ENCODE measurements at places on chromosomes 5 and 9. TPM values are rescaled to one million over a fixed set of nuclear protein-coding genes. Genes with fewer than 3 reads are reported as not detected.

The KIAA1958 gene
- total RNA-seq: 7.2 TPM

The KCNMB1 gene
- total RNA-seq: not detected

The RELL2 gene
- 25.3 TPM for total RNA-seq

The TMC1 gene
- not detected for total RNA-seq

The EMB gene
- 156 TPM for total RNA-seq

The GDNF gene
- total RNA-seq: not detected

The PRR7 gene
- total RNA-seq: 8.4 TPM

The MARCHF11 gene
- total RNA-seq: not detected

The SPATA31A1 gene
- total RNA-seq: not detected

The ELOVL7 gene
- total RNA-seq: 0.51 TPM

The PCDHA4 gene
- not detected for total RNA-seq

The CDC20B gene
- not detected for total RNA-seq

The PCAT7 gene
- not detected for total RNA-seq

The ANXA2R gene
- 31.9 TPM for total RNA-seq

The DCP2 gene
- 112 TPM for total RNA-seq
